8988T (cell line): ENCODE measurements at places on chromosomes 5 and 9.

DNA sequence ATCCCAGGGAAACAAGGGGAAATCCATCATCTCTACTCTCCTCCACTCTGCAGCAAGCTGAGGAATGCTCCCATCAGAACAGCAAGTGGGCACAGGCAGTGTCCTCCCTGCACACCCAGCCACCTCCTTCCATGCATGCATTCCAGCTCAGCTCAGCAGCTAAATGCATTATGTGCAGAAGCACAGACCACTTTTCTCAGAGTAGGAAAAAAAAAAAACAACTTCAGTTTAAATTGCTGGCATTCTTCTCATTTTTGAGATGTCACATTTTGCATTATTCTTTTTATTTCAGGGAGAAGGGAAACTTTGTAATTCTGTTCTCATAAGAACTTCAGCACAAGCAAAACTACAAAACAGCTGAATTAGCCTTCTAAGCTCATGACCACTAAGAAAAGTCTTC, 312.2 kb downstream of the SEMA5A start:
- DNase-seq, result no peak

DNA sequence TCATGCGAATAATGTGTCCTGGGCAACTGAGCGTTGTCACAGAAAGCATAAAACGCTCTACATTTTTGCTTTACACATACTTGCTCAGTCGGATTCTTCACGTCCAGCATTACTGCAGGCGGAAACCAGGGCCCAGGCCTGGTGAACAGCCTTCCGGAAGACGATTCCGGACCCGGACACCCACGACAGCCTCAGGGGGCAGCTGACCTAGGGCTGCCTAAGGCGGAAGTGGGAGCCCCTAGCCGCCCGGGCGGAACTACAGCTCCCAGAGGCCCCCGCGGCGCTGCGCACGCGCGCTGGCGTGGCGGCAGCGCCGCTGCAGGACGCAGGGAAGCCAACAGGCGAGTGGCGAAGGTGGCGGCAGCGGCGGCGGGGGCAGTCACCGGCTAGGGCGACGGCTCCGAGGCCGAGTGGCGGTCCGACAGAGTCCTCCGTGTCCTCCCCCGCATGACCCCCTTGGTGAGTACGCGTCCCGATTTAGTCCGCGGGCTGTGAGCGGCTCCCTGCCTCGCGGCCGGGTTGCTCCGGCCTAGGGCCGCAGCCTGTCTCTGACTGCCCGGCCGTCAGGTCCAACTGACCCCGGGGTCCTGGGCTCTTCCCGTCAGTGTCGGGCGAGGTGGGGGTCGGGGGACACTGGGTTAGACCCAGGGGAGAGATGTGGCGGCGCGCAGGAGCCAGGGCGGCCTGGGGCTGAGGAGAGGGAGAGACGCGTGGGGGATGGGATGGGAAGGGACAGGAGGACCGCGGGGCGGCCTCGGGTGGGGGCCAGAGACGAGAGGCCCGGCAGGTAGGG, at the start of gene GAPVD1:
GAPVD1 (plus strand) TSS at position 326 of the 793 bp plus-strand sequence. CDS start 37,096 bp downstream, outside the sequence.
- peak; percentile 90 for DNase-seq

GRCh38 chr5:149930749-149931574, 13.6 kb downstream of the PDE6A start:
- DNase-seq, result no peak

DNA sequence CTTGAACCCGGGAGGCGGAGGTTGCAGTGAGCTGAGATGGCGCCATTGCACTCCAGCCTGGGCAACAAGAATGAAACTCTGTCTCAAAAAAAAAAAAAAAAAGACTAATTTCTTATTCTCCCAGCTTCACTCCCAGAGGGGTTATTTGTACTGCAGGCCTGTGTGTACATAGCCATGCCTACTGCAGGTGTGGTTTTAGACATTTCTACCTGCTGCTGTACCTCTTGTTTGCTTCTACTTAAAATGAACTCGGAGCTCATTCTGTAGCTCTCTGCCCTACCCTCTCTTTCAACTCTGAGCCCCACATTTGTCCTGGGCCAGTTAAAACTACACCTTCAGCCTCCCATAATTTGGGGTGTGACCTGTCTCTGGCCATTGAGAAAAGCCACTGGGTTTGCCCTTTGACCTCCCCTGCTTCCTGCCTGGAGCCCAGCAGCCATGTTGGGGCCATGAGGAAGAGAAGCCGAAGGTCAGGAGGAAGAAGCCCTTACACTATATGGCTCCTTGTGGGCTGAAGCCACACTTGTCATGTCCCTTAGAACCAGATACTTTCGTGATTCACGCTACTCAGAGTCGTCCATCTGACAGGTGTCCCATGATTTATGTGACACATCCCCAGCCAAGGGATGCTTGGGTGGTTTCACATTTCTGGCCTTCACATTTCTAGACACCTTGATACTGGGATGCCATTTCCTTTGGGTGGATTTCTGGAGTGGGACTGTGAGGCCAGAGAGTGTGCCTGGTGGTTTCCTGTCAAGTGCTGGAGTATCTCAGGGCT, 9.4 kb upstream of the CARD19 start:
- DNase-seq, result no peak

- no peak for DNase-seq
Measured at GRCh38 chr9:115531410-115532125, 413.6 kb upstream of the TNC start.
